Heart left ventricle (tissue), 16 donors: ENCODE measurements at places on chromosomes 2 and 18. TPM values are rescaled to one million over a fixed set of nuclear protein-coding genes. Genes with fewer than 3 reads are reported as not detected.

The HYCC2 gene
- total RNA-seq, result 13.2 TPM

The CFAP65 gene
- 0.04 TPM for total RNA-seq

The GATA6 gene
- total RNA-seq, result 65.4 TPM

The LAPTM4A gene
- total RNA-seq, result 159 TPM

The ABCG8 gene
- not detected for total RNA-seq

The GTF2A1L gene
- total RNA-seq, result not detected

The PCARE gene
- total RNA-seq, result 1.6 TPM

The ASIC4 gene
- not detected for total RNA-seq

The MPP4 gene
- 0.24 TPM for total RNA-seq

The CCBE1 gene
- 0.74 TPM for total RNA-seq

The SGPP2 gene
- 10.2 TPM for total RNA-seq

The GALR1 gene
- not detected for total RNA-seq

The SOX11 gene
- 0.48 TPM for total RNA-seq

The UGT1A5 gene
- total RNA-seq, result not detected

The NEU4 gene
- total RNA-seq, result not detected

The CTDP1 gene
- total RNA-seq, result 6.0 TPM

The C2orf72 gene
- total RNA-seq, result not detected

The HOXD9 gene
- not detected for total RNA-seq

The LIMS1 gene
- 86.6 TPM for total RNA-seq
